ENCODE measurements at places on chromosomes 13 and 19.

DNA sequence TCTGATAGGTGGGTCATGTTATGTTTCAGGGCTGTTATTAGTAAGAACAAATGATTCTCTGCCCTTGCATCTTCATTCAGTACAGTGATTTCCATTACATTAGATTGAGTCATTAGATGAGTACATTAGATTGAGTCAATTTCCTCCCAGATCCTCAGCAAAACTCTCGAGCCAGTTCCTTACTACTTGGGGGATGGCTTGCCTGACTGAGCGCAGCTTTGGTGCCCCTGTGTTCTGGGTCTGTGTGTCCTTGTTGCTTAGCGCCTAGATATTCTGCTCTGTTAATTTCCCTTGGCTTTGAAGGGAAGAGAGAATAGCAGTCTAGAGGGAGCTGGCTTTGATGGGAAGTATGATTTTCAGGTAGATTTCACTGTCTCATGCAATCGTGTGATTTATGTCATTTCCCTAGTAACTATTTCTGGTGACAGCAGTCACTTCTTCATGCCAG is 19.1 kb upstream of the SCEL start:
- DNase-seq: no peak

- no peak for DNase-seq
These were observed 256.0 kb upstream of the IRS2 start for GRCh38 chr13:110042253-110042950.

DNA sequence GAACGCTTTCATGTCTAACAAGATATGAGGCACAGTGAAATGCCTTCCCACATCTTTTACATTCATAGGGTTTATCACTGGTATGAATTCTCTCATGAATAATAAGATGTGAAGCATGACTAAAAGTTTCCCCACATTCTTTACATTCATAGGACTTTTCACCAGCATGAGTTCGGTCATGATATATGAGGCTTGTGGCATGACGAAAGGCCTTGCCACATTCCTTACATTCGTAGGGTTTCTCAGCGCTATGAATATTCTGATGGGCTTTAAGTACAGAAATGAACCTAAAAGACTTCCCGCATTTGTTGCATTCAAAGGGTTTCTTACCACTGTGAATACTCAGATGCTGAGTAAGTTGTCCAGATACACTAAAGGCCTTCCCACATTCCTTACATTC is 21.3 kb downstream of the ZNF607 start:
- no peak for DNase-seq

DNA sequence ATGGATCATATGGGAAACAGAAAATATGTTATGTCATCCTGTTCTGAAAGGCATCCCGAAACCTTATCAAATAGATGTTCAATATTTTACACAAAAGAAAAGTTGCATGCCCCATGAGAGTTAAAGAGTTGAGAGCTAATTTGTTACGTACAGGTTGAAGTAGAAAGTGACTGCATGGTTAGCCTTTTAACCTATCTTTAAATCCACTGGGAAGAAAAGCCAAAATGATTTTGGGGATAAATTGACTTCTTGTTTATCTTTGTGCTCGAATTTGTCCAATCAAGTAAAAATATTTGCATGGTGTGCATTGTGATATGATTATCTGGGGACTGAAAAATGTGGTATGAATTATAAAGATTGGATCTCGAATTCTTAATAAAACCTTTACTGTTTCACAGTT is 230.1 kb downstream of the POSTN start:
- no peak for DNase-seq

DNA sequence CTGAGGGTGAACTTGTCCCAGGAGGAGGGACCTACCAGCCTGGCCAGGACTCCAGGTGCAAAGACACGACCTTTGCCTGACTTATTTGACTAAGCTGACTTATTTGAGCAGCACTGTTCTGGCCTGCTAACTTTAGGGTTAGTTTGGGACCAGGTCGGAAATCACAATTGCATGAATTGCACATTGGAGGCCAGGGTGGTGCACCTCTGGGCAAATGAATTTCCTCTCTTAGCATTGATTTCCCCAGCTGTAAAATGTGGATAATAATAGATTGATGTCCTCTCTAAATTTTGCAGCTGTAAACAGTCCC is 1.4 kb upstream of the BST2 start:
- DNase-seq: no peak

- DNase-seq: no peak
These were observed 96.7 kb upstream of the CLDN10 start for GRCh38 chr13:95455782-95456181.

DNA sequence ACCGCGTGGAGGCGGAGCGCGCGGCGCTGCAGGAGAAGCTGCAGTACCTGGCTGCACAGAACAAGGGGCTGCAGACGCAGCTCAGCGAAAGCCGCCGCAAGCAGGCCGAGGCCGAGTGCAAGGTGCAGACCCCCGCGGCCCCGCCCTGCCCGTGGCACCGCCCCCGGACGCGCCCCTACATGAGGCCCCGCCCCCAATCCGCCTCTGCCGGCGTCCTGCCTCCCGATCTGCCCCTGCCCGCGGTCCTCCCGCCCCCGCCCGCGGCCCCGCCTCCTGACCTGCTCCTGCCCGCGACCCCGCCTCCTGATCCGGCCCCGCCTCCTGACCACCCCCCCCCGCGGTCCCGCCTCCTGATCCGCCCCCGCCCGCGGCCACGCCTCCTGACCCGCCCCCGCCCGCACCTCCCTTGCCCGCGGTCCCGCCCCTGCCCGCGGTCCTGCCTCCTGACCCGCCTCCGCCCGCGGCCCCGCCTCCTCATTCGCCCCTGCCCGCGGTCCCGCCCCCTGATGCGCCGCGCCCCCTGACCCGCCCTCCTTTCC is 11.7 kb downstream of the PRR36 start:
- peak; percentile 88 for DNase-seq

DNA sequence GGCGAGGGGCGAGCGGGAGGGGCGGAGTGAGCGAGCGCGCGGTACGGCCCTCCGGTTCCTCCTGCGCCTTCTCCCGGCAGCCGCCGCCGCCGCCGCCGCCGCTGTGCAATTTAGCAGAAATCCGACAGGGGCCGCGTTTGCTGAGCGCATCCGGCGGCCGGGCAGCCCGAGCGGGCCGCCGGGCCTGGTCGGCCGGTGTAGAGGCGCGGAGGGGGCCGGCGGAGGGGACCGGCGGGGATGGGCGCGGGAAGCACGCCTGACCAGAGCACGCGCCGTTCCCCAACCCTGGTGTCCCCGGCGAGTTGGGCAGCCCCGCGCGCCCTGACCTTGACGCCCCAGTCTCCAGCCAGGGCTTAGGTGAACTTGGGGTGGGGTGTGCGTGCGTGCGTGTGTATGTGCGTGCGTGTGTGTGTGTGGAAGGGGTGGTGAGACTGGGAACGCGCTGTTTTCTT is 144.5 kb upstream of the ZNF536 start:
- no peak for DNase-seq

- DNase-seq: peak; percentile 9
These were observed 172.2 kb downstream of the OLFM4 start for GRCh38 chr13:53200498-53201453.

- no peak for DNase-seq
These were observed at the start of gene SRRM5 for GRCh38 chr19:43611788-43612187. TSS of gene SRRM5 (plus strand) at chr19:43612088. CDS start at chr19:43612122, 34 bp downstream.
